ENCODE measurements at places on chromosomes 11 and 22.

GRCh38 chr22:35367331-35367886 lies 13.5 kb upstream of the HMOX1 start:
- DNase-seq: no peak

- DNase-seq: no peak
Measured at GRCh38 chr11:104870910-104871309, 27.4 kb downstream of the CASP12 start.

- DNase-seq: no peak
Measured at GRCh38 chr11:17875891-17876290, 137.0 kb downstream of the SERGEF start.

- no peak for DNase-seq
Measured at GRCh38 chr22:19478045-19478900, 720 bp downstream of the UFD1 start.

GRCh38 chr22:37744589-37744988 lies 47.7 kb downstream of the TRIOBP start:
- DNase-seq: no peak

- no peak for DNase-seq
Measured at GRCh38 chr11:103372906-103373305, 263.7 kb downstream of the DYNC2H1 start.

DNA sequence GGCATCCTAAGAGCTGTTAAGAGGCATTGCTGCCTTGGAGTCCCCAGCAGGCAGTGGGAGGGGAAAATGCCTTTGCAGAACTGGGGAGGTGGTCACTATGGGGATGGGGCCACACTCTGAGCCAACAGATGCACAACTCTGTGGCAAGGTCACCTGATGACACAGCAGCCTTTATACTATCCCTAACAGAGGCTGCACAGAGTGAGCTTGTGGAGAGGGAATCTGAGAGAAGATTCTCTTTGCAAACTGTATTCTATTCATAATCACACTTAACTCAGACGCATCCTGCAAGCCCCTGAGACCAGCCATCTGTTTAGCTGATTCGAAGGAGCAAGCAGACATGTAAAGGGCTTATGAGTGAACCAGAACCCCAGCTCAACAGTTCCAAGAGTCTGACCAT lies 49.0 kb upstream of the TTC12 start:
- no peak for DNase-seq

GRCh38 chr11:9489080-9489765 lies 28.4 kb downstream of the ZNF143 start:
- no peak for DNase-seq

DNA sequence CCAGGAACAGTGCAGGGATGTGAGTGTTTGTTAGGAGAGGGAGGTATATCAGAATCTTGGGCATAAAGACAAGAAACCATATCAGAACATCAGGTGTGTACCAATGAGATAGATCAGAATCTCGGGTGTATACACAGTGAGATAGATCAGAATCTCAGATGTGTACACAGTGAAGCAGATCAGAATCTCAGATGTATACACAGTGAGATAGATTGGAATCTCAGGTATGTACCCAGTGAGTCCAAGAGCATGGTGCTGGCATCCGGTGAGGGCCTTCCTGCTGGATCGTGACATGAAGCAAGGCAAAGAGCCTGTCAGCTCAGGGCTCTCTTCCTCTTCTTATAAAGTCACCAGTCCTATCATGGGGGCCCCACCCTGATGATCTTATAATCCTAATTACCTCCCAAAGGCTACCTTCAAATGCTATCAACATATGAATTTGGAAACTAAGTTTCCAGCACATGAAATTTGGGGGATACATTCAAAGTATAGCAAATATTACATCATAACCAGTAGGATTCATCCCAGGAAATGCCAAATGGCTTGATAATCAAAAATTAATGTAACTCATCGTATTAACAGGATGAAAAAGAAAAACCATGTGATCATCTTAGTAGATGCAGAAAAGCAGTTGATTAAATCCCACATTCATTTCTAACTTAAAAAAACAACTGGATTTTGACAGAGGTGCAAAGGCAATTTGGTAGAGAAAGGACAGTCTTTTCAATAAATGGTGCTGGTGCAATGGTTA lies 28.6 kb downstream of the PPARA start:
- DNase-seq: no peak

DNA sequence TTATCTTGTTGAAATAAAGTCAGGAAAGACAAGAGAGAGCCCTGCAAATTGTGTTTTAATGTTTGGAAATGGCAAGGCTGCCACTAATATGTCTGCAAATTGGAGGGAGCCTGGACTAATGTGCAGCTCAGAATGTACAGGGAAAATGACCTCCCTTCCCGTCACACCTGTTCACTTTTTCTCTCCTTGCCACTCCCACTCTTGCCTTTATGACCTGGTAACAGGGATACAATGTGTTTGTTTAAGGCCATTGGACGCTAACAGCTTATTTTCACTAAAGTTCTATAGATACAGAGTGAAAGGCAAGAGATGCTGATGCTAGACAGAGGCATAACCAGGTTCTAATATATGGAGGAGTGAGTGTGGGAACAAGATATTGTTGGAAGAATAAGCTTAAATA lies 203.9 kb downstream of the RAB38 start:
- no peak for DNase-seq

GRCh38 chr11:86159581-86159891 lies 85.0 kb upstream of the EED start:
- no peak for DNase-seq

DNA sequence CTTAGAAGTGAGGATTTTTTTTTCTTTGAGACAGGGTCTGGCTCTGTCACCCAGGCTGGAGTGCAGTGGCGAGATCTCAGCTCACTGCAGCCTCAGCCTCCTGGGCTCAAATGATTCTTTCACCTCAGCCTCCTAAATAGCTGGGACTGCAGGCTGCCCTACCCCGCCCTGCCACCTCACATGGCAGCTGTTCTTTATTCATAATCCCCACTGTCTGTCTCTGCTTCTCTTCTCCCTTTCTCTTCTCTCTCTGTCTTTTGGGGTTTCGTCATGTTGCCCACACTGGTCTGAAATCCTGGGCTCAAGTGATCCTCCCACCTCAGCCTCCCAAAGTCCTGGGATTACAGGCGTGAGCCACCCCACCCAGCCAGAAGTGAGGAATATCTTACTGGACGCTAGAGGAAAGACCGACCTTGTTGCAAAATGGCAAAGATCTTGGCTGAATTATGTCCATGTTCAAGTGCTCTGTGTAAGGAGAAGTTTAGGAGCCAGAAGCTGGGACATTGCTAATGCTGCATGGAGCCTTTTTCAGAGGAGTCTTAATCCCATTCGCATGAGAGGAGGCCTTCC lies 21.9 kb downstream of the KRTAP5-5 start:
- DNase-seq: no peak

All from GDM1 (cell line).